ENCODE measurements at places on chromosomes 7 and 10.

GRCh38 chr10:97291357-97292096 lies 910 bp downstream of the ARHGAP19 start:
- H3K36me3 ChIP-seq, result peaks cover 9% of the 10 kb centered on the region
- DNase-seq, result no peak
- peak overlapping the region; percentile 72 for H3K4me3 ChIP-seq
- no peaks in the 10 kb centered on the region for H3K27me3 ChIP-seq

DNA sequence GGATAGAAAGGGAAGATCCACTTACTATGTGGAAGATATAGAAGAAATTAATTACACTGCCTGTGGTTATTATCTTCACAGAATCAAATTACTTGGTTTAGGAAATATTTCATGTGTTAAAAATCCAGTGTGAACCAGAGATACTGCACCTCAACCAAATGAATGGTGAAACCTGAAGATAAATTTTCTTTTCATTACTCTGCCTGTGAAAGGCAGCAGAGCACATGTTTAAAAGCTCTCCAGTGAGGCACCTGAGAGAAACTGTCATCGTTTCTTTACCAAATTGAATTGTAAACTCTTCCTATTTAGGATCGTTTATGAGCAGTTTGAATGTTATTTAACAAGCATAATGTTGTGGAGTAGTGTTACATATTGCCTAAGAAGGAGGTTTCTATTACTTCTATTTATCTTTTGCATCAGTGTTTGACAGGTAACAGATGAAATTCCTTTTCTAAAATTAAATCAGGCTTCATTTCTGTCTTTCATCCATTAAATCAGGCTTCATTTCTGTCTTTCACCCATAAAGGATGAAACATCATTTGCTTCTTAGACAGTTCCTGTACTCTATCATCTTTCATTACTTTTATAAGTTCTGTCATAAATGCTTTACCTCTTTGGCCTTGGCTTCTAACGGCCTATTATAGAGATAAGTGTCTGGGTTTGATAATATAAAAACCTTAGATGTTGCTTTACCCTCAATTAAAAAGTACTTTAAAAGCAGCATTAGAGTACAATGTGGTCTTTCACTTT lies 266.6 kb downstream of the NXPH1 start:
- H3K4me3 ChIP-seq, result no peak overlapping the region
- H3K36me3 ChIP-seq, result no peaks in the 10 kb centered on the region
- DNase-seq, result no peak

DNA sequence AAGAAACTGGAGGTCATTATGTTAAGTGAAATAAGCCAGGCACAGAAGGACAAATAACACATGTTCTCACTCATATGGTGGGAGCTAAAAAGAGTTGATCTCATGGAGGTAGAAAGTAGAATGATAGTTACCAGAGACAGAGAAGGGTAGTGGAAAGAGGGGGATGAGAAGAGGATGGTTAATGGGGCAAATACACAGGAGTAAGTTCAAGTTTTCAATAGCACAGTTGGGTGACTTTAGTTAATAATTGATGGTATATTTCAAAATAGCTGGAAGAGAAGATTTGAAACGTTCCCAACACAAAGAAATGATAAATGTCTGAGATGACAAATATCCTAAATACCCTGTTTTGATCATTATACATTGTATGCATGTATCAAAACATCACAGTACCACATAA lies 261.8 kb downstream of the THSD7A start:
- H3K4me1 ChIP-seq, result no peaks in the 10 kb centered on the region
- no peak overlapping the region for H3K4me3 ChIP-seq
- DNase-seq, result no peak

DNA sequence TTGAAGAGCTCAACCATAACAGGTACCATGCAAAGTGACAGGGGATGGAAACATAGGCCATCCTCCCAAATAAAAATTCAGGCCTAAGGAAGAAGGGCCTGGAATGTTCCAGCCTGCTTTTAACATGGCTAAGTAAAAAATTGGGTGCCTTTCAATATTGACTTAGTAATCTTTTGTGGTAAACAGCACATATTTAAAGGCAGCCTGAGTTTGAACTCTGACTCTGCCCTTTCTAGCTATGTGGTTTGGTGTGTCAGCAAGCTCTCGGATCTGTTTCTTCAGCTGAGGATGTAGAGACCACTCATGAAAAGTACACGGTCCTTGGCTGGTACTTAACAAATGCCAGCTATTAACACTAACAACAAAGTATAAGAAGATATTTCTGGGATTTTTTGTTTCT lies 191.8 kb upstream of the CDCA7L start:
- H3K27me3 ChIP-seq, result no peaks in the 10 kb centered on the region
- H3K27ac ChIP-seq, result no peak overlapping the region
- no peak overlapping the region for H3K4me3 ChIP-seq
- no peak for DNase-seq
- no peaks in the 10 kb centered on the region for H3K36me3 ChIP-seq

DNA sequence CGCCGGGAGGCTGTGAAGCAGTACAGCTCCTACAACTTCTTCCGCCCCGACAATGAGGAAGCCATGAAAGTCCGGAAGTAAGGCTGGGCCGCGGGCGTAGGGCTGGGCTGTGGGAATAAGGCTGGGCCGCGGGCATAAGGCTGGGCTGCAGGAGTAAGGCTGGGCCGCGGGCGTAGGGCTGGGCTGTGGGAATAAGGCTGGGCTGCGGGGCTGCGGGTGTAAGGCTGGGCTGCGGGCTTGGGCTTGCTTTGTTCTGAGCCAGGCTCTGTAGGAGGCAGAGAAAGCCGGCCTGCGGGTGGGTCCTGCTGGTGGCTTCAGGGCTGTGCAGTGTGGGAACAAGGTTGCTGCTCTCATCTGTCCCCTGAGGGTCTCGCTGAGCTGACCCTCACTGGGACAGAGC lies 12.5 kb downstream of the PFKFB3 start:
- peaks cover 74% of the 10 kb centered on the region for H3K36me3 ChIP-seq
- DNase-seq, result no peak
- H3K27me3 ChIP-seq, result no peaks in the 10 kb centered on the region
- peaks cover 10% of the 10 kb centered on the region for H3K4me1 ChIP-seq

DNA sequence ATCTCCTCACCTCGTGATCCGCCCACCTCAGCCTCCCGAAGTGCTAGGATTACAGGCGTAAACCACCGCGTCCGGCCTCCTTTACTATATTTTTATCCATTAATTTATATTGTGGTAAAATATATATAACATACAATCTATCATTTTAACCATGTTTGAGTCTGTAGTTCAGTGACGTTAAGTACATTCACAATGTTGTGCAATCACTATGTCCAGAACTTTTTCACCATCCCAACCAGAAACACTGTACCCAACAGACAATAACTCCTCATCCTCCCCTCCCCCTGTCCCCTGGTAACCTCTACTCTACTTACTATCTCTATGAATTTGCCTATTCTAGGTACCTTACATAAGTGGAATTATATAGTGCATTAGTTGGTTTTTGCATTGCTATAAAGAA lies 297.5 kb upstream of the GALNT17 start:
- H3K36me3 ChIP-seq, result no peaks in the 10 kb centered on the region
- no peak for DNase-seq
- H3K4me3 ChIP-seq, result no peak overlapping the region

- no peak overlapping the region for H3K4me3 ChIP-seq
- no peaks in the 10 kb centered on the region for H3K27me3 ChIP-seq
- no peak for DNase-seq
- H3K27ac ChIP-seq, result no peak overlapping the region
Observed at GRCh38 chr10:70753026-70753663, 32.0 kb downstream of the TBATA start.

- peak overlapping the region; percentile 33 for H3K27ac ChIP-seq
- no peaks in the 10 kb centered on the region for H3K36me3 ChIP-seq
- peaks cover 21% of the 10 kb centered on the region for H3K4me1 ChIP-seq
- H3K4me3 ChIP-seq, result peak overlapping the region; percentile 46
- DNase-seq, result peak; percentile 9
Observed at GRCh38 chr7:134865001-134865845, 85.8 kb downstream of the CALD1 start.

DNA sequence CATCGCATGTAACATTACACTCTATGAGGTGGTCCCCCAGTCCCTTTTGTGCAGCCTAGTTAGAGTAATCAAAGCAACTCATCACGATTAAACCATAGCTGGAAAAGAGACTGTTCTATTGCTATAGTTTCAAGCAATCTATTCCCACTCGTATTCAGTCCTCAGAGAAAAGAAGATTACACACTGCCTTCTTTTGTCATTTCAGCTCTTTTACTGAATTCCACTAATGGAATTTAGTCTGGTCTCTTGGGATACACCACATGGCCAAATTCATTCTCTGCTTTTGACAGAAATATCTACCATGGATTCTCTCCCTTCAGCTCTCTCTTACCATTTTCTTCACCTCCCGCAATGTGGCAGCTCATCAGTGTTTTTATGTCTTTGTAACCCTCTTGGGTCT lies 108.9 kb upstream of the HDAC9 start:
- no peaks in the 10 kb centered on the region for H3K4me1 ChIP-seq
- no peak for DNase-seq
- H3K27ac ChIP-seq, result no peak overlapping the region
- H3K36me3 ChIP-seq, result no peaks in the 10 kb centered on the region
- H3K4me3 ChIP-seq, result no peak overlapping the region

- no peaks in the 10 kb centered on the region for H3K36me3 ChIP-seq
- no peak overlapping the region for H3K27ac ChIP-seq
- no peak for DNase-seq
- no peak overlapping the region for H3K4me3 ChIP-seq
- H3K27me3 ChIP-seq, result no peaks in the 10 kb centered on the region
- no peaks in the 10 kb centered on the region for H3K4me1 ChIP-seq
Observed at GRCh38 chr7:47601881-47602249, 20.0 kb upstream of the TNS3 start.

DNA sequence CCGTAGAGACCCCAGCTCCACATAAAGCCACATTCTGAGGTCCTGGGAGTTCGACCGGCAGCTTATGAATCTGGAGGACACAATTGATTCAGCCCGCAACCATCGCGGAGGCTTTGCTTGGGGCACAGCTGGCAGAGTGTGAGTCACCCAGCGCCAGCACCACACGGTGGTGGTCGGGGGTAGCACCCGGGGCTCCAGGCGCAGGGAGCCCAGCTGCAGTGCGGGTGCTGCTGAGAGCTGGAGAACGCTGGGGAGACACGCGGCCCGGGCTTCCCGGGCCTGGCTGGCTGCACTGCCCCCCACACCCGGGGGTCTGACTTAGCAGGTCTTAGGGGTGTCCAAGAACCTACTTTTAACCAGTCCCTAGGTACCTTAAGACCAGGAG lies 87.9 kb downstream of the PAXIP1 start:
- DNase-seq, result no peak
- no peaks in the 10 kb centered on the region for H3K36me3 ChIP-seq
- peaks cover 10% of the 10 kb centered on the region for H3K4me1 ChIP-seq
- H3K4me3 ChIP-seq, result no peak overlapping the region
- H3K27me3 ChIP-seq, result peaks cover 10% of the 10 kb centered on the region
- no peak overlapping the region for H3K27ac ChIP-seq

DNA sequence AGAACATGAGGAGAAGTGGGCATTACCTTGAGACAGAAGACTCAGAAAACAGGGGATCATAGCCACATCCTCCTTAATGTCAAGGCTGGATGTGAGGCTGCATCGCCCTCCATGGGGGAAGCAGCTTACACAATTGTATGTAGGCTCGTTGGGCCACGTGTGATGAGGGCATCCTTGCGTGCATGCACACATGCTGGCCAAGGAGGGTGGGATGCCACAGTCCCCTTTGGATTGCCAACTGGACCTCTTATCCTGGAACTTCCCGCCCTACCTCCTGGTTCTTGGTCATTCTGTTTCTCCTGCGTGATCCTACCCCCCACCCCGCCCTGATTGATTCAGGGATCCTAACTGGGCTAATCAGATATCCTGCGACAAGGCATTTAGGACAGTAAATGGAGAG lies 102.0 kb downstream of the PRKAG2 start:
- peaks cover 20% of the 10 kb centered on the region for H3K36me3 ChIP-seq
- no peak overlapping the region for H3K27ac ChIP-seq
- no peaks in the 10 kb centered on the region for H3K27me3 ChIP-seq
- DNase-seq, result no peak

DNA sequence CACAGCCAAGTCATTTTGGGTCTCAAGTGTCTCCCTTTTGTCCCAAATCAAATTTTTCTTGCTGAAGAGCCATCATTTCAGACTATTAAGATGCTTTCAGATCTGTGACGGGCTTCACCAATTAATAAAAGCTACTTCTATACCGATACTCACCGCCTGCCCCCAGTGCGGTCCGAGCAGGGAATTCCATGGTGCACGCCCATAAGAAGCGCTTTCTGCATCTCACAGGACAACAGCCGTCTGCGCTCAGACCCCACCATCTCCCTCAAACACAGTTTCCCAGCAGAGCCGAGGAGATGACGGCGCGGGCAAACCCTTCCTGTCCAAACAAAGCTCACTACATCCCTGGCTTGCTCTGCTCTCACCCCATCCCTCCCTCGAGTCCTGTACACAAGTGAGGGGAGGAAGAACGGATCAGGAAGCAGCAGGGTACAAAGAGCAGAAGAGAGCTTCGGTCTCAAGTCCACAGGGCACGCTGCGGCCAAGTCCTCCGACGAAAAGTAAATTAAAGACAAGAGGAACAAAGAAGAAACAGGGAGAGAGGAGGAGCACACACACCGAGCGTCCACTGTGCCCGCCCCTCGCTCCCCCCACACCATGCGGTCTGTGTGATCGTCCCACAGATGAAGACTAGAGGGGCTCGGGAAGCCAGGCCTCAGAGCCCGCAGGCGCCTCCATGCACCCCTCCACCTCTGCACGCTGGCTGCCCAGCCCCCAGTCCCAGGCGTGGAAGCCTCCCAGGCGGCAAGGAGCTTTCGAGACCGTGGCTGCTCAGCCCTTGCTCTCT lies 121.9 kb downstream of the MAD1L1 start:
- DNase-seq, result no peak
- H3K4me3 ChIP-seq, result no peak overlapping the region
- no peaks in the 10 kb centered on the region for H3K27me3 ChIP-seq
- peaks cover 19% of the 10 kb centered on the region for H3K4me1 ChIP-seq

GRCh38 chr7:131769241-131769640 lies 212.8 kb upstream of the PODXL start:
- H3K36me3 ChIP-seq, result no peaks in the 10 kb centered on the region
- H3K27ac ChIP-seq, result no peak overlapping the region
- H3K4me1 ChIP-seq, result no peaks in the 10 kb centered on the region
- no peak for DNase-seq

DNA sequence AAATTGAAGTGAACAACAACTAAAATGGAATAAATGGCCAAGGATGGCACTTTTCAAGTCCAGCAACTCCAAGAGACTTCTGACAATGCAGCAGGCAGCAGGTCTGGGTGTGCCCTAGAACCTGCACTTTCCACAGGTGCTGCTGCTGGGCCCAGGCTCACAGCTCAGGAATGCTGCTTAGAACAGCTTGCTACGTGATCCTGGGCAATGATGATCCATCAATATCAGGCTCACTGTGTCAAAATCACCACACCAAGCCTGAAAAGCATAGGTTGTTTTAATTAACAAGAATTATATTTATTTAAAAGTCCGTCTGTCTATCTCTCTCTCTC lies 148.4 kb downstream of the TNS3 start:
- DNase-seq, result no peak
- H3K4me1 ChIP-seq, result no peaks in the 10 kb centered on the region
- H3K27me3 ChIP-seq, result no peaks in the 10 kb centered on the region
- no peak overlapping the region for H3K27ac ChIP-seq
- H3K36me3 ChIP-seq, result no peaks in the 10 kb centered on the region

- no peak for DNase-seq
- no peak overlapping the region for H3K4me3 ChIP-seq
- H3K27me3 ChIP-seq, result no peaks in the 10 kb centered on the region
- no peaks in the 10 kb centered on the region for H3K4me1 ChIP-seq
- no peak overlapping the region for H3K27ac ChIP-seq
Observed at GRCh38 chr10:66748217-66748616, 177.6 kb upstream of the LRRTM3 start.
